ENCODE measurements at places on chromosomes 5 and 9.

- DNase-seq, result no peak
Measured at GRCh38 chr9:27388150-27388549, 91.2 kb upstream of the EQTN start.

GRCh38 chr9:114433720-114434255, 46.0 kb upstream of the AKNA start:
- DNase-seq, result no peak

GRCh38 chr9:2755285-2755684, 38.0 kb downstream of the KCNV2 start:
- no peak for DNase-seq

GRCh38 chr5:443239-444151, 519 bp downstream of the EXOC3 start:
- no peak for DNase-seq

GRCh38 chr5:125085797-125086505, 339.5 kb upstream of the ZNF608 start:
- no peak for DNase-seq

GRCh38 chr5:33690374-33691135, 201.2 kb downstream of the ADAMTS12 start:
- no peak for DNase-seq

DNA sequence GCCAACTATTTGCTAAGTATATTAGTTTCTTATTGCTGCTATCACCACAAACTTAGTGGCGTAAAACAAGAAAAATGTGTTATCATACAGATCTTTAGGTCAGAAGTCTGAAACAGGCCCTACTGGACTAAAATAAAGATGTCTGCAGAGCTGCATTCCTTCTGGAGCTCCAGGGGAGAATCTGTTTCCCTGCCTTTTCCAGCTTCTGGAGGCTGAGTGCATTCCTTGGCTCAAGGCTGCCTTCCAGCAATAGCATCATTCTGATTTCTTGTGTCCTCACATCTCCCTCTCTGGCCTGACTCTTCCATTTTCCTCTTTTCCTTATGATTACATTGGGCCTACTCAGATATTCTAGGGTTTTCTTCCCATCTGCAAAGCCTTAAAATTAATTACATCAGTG, 15.9 kb downstream of the MAN2A1 start:
- no peak for DNase-seq

- peak; percentile 59 for DNase-seq
Measured at GRCh38 chr5:149217803-149218155, 53.9 kb upstream of the AFAP1L1 start.

DNA sequence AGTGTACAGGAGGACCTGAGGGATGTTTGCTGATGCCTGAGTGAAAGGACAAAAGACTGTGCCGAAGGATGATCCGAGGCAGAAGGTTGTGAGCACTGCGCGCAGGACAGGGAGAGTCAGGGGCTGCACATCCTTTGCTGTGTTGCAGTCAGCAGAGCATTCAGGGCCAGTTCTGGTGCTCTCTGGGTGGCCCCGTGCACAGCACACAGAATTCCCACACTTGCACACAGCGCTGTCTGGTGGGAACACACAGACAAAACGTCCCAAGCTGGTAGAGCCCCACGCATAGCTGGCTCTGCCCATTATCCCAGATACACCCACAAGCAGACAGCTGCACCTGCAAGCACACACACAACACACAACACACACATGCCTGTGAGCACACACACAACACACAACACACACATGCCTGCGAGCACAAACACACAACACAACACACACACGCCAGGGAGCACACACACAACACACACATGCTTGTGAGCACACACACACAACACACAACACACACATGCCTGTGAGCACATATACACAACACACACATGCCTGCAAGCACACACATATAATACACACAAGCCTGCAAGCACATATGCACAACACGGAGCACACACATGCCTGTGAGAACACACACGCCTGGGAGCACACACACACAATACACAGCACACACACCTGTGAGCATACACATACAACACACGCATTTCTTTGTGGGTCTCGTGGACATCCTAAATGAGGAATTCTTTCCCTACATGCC, 74.4 kb downstream of the FGF18 start:
- no peak for DNase-seq

DNA sequence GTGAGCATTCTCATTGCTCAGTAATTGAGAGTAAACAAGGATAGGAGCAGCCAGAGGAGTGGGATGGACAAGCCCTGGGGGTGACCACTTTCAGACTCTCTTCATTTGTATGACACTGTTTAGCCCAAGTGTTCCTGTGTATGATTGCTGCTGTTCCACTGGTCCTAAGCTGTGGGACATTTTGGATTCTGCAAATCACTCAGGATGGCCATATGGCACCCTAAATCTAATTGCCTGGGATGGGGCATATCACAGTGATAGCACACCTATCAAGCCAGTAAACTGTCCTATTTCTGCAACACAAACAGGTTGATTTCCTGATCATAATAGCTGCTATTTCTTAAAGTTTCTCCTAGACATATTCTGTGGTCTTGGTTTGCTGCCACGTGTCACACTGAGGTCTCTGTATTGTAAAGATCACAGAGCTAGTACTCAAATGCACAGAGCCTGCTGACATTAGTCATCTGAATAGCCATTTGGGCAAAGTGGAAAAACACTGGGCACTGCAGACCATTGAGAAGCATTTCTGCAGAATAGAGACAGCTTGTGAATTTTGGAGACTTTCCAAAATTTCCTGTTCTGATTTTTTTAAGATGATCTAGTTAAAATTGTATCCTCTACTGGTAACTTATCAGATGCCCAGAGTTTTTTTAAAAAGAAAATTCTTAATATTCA, 320.2 kb downstream of the RFX3 start:
- no peak for DNase-seq

GRCh38 chr5:60586307-60586901, 113.6 kb downstream of the DEPDC1B start:
- DNase-seq, result peak; percentile 1

DNA sequence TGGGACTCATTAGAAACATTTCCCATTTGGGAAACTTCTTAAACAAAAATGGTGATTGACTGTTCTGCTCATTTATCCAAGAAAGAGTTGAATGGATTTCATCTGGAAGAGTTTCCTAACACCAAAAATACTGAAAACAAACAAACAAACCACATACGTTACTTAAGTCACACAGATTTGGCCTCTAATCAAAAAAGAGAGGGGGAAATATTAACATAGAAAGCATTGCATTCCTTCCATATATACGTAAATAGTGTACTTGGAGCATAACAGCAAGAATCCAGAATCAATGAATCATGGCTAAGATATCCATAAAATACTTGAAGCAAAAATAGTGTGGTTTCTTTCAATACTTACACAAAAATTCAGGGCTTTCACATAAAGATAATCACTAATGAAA, 189.8 kb upstream of the MAP3K1 start:
- no peak for DNase-seq

DNA sequence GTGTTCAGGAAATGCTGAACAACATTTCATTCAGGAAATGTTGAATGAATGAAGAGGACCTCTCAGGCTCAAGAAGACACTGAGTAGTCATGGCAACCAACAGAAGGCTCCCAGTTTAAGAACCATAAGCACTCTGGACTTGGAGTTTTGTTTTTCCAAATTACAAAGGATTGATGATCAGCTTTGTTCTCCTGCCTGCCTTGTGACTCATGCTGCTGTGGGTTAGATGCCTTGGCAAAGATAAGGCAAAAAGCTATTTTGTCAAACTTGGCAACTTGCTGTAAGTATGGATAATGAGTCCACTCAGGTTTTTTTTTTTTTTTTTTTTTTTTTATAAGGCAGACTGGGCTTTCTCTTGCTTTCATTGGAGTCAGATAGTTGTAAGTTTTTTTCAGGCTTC, 365.0 kb downstream of the TMEM232 start:
- no peak for DNase-seq

DNA sequence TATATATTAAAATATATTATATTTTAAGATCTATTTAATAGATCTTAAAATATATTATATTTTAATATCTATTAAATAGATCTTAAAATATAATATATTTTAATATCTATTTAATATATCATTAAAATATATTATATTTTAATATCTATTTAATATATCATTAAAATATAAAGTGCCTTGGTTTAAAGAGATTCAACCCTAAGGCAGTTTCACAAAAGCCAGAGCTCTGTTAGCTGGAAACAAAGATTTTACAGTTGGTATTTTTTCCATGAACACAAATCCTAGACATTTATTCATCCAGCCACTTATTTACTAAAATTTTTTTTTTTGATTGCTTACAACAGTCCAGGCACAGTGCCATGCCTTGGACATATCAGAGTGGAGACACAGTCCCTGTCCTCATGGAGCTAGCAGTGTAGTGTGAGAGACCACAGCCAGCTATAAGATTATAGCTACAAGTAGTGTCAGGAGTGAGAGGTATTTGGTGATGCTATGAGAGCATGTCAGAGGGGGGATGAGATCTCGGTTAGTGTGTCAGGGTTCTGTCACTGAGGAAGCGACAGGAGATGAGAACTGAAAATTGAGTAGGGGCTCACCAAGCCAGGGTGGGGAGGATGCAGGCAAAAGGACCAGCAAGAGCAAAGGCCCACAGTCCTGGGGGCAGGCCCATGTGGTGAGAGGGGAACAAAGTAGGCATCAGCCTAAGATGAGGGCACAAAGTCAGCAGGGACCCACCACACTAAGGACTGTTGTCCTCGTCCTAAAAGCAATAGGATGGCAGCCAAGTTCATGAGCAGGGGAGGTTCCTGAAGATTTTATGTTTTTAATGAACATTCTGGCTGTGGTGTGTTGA, 74.5 kb downstream of the FBXO38 start:
- DNase-seq, result no peak

- no peak for DNase-seq
Measured at GRCh38 chr5:88854769-88855168, 28.2 kb downstream of the MEF2C start.

DNA sequence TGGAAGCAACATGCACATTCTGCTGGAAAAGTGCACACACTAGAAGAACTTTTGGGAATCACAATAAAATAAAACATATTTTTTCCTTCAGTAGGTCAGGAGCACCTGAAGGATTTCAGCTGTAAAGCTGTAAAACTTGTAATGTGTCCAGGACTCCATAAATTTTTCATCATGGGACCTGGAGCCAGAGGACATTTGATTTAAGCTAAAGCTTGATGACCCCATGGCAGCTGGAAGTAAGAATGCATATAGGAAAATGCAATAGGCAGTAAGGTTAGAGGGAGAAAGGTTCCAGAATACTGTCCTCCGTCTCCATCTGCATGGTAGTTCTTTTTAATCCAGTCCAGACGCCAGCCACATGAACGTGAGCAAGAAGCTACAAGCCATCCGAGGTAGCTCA, 166.0 kb downstream of the ADAMTSL1 start:
- no peak for DNase-seq

DNA sequence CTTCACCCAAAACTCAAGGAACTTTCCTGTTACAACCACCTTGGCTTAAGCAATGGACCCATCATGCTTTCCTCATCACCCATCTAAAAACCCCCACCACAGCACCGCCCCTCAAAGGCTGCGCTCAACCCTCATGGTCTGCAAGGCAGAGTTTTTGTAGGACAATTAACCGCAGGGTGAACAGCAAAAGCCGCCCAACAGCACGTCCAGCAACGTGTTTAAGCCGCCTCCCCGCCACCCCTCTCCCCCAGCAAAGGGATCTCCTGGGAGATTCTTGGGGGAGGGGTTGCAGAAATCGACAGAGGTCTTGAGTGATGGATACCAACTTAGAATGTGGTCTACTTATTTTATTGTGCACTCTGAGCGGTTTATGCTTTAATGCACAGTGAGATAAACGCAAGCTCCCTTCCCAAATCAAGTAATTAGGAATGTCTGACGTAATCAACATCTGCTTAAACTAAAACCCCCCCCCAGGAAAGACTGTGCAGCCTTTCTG, 1.9 kb downstream of the ROR2 start:
- no peak for DNase-seq

DNA sequence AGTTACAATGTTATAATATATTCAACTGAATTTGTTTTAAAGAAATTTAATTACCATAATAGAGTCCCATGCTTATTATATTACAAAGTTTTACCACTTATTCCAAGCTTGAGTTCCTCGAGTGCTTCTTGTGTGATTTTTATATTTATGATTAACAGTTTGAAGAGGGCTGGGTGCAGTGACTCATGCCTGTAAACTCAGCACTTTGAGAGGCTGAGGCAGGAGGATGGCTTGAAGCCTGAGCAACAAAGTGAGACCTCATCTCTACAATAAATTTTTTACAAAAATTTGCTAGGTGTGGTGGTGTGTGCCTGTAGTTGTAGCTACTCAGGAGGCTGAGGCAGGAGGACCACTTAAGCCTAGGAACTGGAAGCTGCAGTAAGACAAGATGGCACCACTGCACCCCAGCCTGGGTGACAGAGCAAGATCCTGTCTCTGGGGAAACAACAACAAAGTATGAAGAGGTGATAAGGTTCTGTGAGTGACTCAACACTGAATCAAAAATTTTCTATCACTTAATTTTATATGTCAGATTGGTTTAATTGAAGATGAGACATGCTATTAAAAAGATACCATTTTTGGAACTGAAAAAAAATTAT, 9.2 kb downstream of the POC5 start:
- no peak for DNase-seq

DNA sequence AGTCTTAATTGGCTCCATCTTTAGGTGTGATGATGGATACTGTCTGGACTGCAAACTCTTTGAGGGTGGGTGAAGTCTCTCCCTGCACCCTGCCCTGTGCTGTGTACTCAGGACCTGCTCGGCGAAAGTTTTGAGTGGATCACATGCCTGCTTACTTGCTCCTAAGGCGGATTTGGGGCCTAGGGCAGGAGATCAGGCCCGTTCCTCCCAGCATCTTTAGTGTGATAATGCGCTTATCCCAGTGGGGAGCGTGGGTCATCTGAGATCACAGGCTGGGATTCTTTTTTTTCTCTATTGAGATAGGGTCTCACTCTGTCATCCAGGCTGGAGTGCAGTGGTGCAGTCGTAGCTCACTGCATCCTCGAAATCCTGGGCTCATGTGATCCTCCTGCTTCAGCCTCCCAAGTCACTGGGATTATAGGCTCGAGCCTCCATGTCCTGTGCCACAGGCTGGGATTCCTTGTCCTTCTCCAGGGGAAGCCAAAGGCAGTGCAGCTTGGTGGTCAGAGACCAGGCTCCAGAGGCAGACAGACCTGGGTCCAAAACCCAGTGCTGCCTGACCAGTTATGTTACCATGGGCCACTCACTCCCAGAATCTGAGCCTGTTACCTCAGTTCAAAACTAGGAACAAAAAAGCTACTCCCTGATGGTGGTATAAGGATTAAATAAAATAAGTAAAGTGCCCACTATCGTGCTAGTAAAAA, 59.7 kb downstream of the ZNF618 start:
- no peak for DNase-seq

DNA sequence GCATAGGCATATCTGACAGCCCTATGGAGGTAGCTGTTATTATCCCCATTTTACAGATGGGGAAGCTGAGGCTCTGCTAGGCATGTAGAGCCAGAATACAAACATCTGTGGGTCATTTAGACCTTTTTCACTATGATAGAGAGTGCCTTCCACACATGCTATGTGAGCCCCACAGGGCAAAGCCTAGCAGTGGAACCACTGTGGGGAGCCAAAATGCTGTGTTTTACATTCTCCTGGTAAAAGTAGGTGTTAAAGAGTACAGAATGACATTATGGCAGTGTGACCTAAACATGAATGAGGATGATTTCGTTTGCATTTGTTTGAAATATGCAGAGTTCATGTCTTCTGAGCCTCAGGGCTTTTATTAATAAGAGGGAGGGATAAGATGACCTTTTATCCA, 265.2 kb downstream of the MAST4 start:
- no peak for DNase-seq

GRCh38 chr5:115977096-115977495, 14.8 kb downstream of the LVRN start:
- no peak for DNase-seq
